ENCODE measurements at places on chromosomes 6 and 20.

DNA sequence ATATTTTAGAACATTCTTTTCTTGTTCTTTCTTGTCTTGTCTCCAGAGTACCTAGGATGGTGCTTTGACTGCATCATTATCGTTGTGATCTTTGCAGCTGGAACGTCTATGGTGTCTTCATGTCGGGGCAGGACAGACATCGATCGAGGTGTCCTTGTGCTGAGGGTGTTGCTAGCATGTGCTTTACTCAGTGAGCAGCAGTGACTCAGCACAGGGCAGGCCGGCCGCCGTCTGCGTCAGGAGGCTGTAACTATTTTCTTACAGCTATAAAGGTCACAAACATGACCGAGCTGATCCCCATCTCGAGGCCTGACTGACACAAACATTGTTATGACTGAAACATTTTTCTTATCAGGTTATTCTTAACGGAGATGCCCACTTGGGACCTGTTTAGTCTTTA lies 14.9 kb upstream of the CTCFL start:
- no peak for DNase-seq

GRCh38 chr20:13877793-13878192 lies 93.0 kb downstream of the NDUFAF5 start:
- no peak for DNase-seq

GRCh38 chr6:135053406-135053805 lies 1.2 kb downstream of the HBS1L start:
- DNase-seq: no peak

DNA sequence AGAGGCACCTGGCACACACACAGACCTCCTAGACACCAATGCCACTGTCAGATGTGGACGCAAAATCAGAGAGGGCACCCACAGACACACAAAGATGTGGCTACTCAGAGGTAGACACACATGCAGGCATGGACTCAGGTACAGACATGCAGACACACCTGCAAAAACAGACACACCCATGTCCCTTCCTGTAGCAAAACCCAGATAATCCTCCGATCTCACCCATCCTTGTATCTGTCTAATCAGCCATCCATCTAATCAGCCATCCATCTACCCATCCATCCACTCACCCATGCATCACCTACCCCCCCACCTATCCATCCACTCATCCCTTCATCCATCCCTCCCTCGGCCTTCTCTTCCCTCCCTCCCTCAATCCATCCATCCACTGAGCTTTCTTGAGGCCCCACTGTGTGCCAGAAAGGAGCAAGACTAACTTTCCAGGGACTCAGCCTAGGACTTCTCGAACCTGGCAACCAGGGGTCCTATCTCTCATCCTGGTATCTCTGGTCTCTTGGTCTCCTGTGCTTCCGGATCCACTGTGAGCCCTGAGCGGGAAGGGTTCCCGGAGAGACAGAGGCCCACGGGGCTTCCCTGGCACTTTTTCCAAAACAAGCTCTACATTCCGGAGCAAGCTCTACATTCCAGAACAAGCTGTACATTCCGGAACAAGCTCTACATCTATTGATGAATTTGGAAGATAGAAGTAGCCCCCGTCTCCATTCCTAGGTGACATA lies 1.1 kb upstream of the TGM2 start:
- DNase-seq: peak; percentile 72

DNA sequence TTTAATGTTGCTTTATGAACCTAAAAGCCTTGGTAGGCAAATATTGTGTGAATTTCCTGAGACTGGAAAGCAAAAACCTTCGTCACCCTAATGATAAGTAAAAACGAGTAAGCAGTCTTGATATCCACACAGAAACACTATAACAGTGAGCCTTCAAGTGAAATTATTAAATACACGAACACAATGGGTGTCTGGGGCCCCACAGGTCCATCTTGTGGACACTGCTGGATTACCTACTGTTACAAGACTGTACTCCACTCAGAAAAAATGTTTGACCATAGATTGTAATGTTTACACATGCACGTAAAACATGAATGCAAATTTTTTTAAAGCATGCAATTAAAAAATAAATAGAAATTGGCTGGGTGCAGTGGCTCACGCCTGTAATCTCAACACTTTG lies 466.9 kb downstream of the CD83 start:
- DNase-seq: no peak
